ENCODE measurements at places on chromosomes 11 and 22.

DNA sequence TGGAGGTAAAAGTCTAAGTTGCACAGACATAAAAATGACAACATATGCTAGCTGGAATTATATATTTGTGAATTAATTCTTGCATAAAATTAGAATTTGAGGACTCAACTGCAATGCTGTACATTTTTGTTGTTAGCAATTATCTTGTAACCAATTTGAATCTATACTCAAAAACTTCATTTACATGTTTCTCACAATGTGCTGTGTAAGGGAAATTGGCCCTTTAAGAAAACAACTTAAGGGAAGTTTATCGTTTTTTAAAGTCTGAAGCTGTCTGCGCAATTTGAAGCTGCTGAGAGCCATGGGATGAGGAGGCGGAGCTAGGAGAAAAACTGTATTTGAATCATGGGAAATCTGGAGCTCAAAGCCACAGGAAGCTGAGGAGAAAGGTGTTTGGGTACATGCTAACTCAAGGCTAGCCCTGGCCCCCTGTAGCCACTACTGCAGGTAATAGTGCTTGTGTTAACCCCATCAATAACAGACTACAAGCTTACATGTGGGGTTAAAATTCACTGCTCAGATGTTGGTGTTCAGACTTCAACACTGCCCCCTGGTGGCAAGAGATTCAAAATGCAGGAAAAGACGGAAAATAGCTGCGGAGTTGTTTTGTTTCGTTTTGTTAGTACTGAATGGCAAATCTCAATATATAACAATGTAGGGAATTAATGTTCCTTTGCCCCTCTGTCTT lies 126.1 kb downstream of the BRD1 start:
- DNase-seq: peak; percentile 74

- no peak for DNase-seq
These were observed 83.2 kb downstream of the TRIM29 start for GRCh38 chr11:120054753-120055045.

- peak; percentile 97 for DNase-seq
These were observed 10.0 kb downstream of the PPM1F start for GRCh38 chr22:21942407-21943343.

DNA sequence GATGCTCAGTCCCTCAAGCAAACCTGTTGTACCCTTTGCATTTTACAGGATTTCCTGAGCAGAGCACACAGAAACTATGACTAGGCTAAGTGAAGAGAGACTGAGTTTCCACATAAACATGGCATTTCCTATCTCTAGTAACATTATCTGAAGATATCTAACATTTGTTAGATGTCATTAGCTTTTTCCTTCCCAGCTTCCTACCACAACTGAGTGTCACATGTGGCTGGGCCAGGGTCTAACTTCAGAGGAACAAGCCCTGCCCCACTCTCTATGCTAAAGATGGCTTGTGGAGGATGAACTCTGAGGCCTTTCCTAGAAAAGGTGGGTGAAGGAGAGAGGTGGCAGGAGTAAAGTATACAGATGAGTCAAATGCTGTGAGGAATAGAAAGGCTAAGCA lies 16.5 kb downstream of the C22orf42 start:
- DNase-seq: no peak

DNA sequence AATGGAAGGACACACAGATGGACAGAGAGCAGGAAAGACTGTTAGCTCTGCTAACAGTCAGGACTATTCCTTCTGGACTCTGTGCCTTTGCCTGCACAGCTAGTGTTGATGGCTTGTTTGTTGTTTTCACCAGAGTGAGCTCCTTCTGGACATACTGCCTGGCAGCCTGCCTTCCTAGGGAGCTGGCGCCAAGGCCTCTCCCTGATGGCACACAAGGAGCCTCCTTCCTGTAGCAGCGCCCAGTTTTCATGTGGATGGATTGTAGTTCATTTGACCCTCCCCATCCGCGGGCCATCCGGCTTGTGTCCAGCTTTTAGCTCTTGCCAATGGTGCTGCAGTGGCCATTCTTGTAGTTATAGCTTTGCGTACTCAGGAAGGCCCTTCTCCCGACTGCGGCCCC lies 16.6 kb upstream of the BCR start:
- DNase-seq: no peak
